Kidney epithelial cell (primary cell): ENCODE measurements at places on chromosomes 11 and 22. TPM values are rescaled to one million over a fixed set of nuclear protein-coding genes. Genes with fewer than 3 reads are reported as not detected.

GRCh38 chr11:107427569-107428180, 29.9 kb downstream of the CWF19L2 start:
- no peak for DNase-seq

GRCh38 chr11:97361812-97362378, 972.1 kb downstream of the JRKL start:
- peak; percentile 41 for DNase-seq

GRCh38 chr11:115848611-115849010, 344.4 kb upstream of the CADM1 start:
- DNase-seq: no peak

GRCh38 chr11:108933630-108934029, 268.8 kb downstream of the DDX10 start:
- DNase-seq: no peak

DNA sequence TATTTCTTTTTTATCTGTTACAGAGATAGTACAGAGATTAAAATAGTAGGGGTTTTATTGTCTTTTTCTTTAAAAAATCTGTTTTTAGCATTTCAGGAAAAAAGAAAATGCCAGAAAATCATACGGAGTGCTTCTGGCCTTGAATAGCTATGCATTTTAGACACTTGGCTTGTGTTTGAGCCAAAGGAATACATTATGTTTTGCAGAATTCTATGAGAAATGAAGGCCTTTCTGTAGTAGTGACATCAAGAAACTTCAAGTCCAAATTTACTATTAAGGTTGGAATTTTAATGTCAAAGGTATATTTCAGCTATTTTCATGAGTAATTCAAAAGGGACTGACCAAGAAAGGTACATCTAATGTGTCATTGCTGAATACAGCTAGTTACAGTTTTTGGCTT, 56.3 kb upstream of the DDI1 start:
- no peak for DNase-seq

- no peak for DNase-seq
Measured at GRCh38 chr22:36466258-36466657, 15.2 kb downstream of the TXN2 start.

- no peak for DNase-seq
Measured at GRCh38 chr22:17596226-17596625, 32.3 kb downstream of the ATP6V1E1 start.

- no peak for DNase-seq
Measured at GRCh38 chr11:134374891-134375550, 37.0 kb downstream of the B3GAT1 start.

DNA sequence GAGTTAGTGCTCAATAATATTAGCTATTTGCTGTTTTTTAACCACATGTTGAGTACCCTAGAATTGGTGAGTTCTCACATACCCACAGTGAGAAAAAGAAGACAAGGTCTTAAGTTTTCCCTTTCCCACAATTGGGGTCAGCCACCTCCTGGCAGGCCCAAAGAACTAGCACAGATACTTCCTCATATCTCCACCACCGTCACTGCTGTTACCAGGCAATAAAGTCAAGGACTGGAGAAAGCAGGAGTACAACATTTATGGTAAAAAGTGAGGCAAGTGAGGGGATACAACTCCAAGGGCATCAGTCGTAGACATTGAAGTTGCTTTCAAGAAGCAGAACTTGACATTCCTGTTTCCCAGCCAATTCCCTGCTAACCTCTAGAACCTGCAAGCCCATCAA, 19.6 kb downstream of the ELP4 start:
- DNase-seq: no peak

DNA sequence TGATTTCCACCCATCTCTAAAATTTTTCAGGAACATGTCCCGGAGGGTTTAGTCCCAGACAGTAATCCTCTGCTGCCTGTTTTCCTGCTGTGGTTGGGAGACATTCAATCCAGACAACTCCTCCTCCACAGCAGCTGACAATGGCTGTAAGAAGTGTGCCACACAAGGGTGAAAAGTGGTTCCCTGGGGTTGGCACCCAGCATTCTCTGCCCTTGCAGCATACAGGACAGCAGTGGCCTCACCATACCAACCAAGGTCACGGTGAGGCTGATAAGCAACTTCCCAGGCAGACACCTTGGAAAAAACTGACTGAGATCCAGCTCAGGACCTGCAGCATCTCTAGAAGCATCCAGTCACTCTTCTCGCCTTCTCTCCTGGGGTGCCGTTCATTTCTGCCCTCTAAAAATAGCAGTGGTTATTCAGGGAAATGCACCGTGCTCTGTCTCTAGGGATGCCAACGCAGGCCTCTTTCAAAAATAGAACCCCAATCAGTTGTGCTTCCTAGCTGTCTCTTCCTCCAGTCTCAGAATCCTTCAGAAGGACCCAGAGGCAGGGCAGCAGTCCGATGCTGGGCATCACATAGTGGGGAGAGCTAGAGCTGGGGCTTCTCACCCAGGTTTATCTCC, 241.0 kb downstream of the TENM4 start:
- DNase-seq: no peak

DNA sequence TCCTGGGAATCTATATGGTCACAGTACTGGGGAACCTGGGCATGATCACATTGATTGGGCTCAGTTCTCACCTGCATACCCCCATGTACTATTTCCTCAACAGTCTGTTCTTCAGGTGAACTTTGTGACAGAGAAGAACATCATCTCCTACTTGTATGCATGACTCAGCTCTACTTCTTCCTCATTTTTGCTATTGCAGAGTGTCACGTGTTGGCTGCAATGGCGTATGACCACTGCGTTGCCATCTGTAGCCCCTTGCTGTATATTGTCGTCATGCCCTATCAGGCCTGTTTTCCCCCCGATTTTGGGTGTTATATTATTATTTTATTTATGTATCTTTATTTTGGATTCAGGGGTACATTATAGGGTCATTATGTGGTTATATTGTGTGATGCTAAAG, 2.4 kb upstream of the OR8G1 start:
- no peak for DNase-seq

GRCh38 chr11:67022961-67023956, at the start of gene SYT12:
Gene SYT12 (plus strand): TSS chr11:67023134. CDS start chr11:67030145, 7,011 bp downstream.
- no peak for DNase-seq

DNA sequence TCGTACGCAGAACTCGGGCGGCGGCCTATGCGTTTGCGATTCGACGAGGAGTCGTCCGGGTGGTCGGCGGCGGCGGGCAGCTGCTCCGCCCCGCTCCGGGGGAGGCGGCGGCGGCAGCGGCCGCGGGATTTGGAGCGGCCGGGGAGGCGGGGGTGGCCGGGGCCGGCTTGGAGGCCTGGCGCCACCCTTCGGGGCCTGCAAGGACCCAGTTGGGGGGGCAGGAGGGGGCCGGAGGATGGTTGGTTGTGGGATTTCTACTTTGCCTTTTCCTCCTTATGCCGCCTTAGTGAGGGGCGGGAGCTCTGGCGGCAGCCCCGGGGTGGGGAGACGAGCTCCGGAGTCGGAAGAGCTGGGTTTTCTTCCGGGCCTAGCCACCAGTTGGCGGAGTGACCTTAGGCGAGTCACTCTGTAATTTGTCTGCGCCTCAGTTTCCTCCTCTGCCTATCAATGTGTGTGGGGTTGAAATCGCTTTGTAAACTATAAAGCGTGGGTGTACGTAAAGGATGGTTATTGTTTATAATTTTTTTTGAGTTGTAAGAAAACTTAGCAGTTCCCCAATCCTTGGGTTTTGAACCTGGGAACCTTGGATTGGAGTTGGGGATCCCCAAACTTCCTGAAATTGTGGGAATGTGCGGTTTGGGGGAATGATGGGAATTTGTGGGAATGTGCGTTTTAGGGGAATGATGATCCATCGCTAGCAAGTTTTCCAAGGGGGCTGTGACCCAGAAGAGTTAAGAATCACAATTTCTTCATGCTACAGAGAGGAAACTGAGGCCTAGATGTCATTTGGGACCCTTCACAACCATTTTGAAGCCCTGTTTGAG, 679 bp downstream of the TUG1 start:
- DNase-seq: no peak

DNA sequence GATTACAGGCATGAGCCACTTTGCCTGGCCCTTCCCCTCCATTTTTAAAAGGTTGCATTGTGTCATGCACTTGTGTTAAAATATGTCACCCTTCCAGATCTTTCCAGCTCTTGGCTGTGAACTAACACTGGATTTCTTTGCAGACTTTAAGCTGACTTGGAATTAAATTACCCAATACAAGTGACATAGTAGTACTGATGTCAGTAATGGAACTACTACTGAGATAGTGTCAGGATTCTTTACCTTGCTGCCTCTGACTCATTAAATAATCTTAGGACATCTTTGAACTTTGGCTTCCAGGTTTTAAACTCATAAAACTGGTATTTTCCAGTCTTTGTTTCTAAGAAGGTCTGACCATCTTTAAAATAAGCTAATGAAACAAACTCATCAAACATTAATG, 51.8 kb upstream of the OR4B1 start:
- no peak for DNase-seq

DNA sequence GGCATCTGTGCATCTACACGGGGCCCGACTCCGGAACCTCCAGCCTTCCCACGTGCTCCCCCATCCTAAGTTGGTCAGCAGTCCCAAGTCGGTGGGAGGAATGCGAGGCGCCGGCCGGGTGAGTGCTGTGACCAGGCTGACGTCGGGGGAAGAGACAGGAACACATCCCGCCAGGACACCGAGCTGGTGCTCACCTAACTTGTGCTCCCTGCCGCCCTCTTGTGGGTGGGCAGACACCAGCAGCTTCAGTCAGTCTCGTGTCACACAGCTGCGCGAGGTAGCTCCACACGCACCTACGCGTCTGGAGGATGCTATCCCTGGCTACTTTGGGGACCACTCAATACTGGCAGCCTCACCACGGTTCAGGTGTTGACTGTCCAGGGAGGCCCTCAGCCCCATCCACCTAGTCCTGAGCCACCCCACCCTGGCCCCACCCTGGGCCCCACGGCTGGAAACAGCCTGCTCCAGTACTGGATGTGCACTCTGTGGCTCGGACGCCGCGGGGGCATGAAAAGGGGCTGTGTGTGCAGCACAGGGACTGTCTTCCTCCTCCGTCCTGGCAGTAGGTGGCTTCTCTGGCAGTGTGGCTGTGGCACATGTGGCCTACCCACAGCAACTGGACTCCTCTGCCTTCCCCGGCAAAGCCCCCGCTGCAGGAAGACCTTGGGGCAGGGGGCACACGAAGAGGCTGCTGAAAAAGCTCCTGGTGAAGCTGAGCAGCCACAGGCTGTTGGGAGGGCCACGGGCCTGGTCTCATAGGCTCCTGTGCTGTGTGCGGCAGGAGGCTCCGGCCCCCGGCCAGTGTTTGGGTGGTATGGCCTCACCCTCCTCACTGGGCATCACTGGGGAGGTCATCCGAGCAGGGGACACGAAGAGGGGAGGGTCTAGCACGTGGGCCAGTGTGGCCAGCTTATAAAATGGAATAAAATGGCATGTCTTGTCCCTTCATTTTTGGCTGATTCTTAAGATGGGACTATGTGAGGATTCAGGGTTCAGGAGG, 11.2 kb upstream of the BID start:
- no peak for DNase-seq

DNA sequence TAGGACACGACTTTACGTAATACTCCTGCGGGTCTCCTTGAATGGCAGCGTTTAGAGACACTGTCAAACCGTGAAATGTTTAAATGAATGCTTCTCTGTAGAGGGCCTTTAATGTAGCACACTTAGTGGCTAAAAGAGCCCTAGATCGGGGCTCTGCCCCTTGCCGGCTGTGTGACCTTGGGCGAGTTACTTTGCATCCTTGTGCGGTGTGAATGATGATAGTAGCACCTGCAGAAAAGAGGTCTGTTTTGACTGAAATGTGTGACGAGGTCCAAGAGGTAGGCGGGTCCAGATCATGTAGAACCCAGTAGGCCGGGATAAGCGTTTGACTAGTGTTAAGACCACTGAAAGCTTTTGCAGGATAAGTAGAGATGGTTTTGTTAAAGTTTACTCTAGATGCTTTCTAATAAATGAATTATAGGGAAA, 866 bp downstream of the MED17 start:
- no peak for DNase-seq

DNA sequence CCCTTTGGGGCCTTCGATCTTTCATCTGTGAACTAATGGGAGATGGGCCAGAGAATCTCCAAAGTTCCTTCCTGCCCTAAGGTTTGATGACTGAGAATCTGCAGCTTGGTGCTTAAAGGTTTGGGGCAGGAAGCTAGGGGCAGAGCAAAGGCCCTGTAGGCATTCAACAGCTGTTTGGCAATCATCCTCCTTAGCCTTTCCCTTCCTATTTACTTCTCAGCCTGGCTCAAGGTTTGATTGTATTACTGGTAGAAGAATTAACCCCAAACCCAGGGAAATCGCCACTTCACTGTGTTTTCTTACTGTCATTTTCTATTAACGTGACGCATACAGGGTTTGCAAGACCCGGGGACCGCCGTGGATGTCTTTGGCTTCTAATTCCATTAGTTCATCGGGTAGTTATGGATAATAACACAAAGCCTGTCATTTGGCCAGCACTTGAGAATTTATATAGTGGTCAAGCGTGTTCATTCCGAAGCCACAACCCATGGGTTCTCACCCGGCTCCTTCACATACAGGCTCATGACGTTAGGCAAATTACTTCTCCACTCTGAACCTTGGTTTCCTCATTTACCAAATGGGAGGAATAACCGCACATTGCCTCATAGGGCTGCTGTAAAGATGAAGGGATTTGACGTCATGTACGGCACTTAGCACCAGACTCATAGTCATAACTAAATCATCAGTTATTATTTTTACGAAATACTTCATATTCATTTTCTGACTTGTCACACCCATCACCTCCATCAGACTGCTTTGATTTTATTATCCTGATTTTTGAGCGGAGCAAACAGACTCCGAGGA, 158.1 kb downstream of the FBXO7 start:
- DNase-seq: no peak

DNA sequence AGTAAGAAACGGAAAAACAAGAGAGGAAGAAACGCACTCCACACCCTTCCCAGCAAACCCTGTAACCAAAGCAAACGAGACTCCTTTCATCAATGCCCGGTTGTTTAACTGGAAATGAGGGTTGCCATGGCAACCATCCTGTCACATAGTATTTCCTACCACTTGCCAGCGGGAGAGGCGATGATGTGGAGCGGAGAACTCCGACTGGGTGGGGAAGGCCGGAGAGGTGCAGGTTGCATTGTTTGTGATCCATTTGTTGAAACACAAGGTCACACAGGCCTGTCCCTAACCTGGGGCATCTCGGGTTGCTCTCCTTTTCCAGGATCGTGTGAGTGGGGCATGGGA, 609.9 kb downstream of the BUD13 start:
- DNase-seq: peak; percentile 5

GRCh38 chr11:122711362-122711761, 55.8 kb downstream of the UBASH3B start:
- DNase-seq: no peak

DNA sequence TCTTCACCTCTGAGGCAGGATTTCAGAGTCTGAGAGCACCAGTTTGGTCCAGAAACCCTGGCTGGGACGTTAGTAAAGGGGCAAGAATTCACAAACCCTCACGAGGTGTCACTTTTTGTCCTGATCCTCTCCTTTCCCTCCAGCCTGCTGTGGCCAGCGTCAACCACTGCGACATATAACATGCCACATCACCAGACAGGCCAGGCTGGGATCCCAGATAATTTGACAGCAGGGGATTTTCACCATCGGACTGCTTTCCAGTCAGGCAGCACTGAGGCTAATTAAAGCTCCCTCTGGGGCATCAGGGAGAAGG, 36.8 kb upstream of the RBFOX2 start:
- DNase-seq: no peak

The GSTT2 gene
- 0.50 and 1.2 TPM in 2 replicates for total RNA-seq

The RAC2 gene
- 24.0 and 26.6 TPM in 2 replicates for total RNA-seq

The SCGB2A2 gene
- not detected in 2 replicates for total RNA-seq

The RIC8A gene
- total RNA-seq: 116 and 131 TPM in 2 replicates

The SERPING1 gene
- 18.2 and 21.6 TPM in 2 replicates for total RNA-seq

The KLHDC7B gene
- 16.3 and 20.1 TPM in 2 replicates for total RNA-seq

The PIM3 gene
- 66.9 and 77.3 TPM in 2 replicates for total RNA-seq
